ENCODE measurements at places on chromosomes 7 and 10.

DNA sequence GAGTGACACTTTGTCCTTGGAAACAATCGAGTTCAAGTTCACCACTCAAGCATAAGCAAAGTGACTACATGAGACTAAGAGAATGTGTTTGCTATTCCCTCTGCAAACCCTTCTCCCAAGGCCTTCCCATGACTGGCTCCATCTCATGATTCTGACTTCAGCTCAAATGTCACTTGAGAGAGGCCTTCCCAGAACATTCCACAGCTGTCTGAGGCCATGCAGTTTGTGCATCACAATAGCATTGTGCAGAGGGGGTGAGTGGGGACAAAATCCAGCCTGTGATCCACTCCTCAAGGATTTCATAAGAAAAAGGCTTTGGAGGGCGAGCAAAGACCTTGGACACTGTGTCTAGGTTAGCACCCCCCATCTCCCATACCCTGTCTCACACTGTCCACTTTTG, 6.9 kb upstream of the LRMDA start:
- no peak for DNase-seq

DNA sequence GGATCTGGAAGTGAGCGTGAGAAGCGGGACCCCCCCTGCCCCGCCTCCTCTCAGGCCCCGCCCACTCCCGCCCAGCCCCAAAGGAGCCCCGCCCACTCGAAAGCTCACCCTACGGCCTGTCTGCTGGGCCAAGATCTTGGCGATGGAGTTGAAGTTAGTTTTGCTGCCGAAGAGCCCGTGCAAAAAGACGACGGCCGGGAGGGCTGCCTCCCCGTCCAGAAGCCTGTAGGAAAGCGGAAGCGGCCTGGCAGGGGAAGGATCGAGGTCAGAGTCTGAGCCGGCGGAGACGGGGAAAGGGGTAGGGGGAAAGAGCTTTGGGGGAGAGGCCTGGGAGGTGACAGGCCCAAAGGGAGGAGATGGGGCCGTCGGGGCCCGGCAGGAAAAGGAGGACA, 386 bp downstream of the ABHD11 start:
- DNase-seq: peak; percentile 48

DNA sequence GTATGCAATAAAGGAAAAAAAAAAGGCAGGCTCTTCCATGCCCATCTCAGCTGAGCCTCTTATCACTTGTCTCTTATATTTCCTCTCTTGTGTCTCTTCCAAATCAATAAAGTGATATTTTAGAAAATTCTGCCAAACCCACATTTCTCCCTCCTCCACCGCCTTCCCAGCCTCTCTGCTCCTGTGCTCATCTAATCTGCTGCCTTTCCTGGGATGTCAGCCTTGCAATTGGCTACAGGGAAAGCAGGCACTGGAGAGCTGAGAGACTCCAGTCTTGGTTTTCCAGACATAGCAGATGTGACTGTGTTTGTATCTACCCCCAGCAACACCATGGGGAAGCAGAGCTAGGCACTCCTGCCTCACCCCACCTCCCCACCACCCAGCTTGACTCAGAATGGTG, 298.4 kb downstream of the KCNMA1 start:
- no peak for DNase-seq

- DNase-seq: no peak
These were observed 43.3 kb upstream of the BTRC start for GRCh38 chr10:101310529-101311184.

GRCh38 chr7:14770614-14771013, 131.9 kb downstream of the DGKB start:
- no peak for DNase-seq

- DNase-seq: no peak
These were observed 130.1 kb upstream of the INHBA start for GRCh38 chr7:41832941-41833340.

DNA sequence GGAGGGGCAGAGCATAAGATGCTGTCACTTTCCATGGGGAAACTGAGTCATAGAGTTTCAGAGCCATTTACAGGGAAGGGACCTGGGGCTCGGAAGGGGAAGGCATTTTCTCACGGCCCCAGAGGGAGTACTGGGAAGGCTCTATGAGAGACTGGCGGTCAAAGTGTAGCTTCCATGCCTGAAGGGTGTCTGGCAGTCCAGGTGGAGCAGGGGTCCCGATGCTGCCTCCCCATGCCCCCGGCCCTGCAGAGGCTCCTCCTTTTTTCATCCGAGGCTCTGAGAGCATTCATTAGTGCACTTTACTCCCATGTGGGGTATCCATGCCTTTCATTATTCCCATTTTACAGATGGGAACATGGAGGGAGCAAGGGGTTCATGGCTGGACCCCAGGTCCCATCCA, 27.9 kb upstream of the PCBD1 start:
- DNase-seq: no peak

- DNase-seq: no peak
These were observed 926 bp upstream of the C7orf33 start for GRCh38 chr7:148589640-148590039.

- DNase-seq: no peak
These were observed 113.0 kb downstream of the ABLIM1 start for GRCh38 chr10:114545071-114545470.

DNA sequence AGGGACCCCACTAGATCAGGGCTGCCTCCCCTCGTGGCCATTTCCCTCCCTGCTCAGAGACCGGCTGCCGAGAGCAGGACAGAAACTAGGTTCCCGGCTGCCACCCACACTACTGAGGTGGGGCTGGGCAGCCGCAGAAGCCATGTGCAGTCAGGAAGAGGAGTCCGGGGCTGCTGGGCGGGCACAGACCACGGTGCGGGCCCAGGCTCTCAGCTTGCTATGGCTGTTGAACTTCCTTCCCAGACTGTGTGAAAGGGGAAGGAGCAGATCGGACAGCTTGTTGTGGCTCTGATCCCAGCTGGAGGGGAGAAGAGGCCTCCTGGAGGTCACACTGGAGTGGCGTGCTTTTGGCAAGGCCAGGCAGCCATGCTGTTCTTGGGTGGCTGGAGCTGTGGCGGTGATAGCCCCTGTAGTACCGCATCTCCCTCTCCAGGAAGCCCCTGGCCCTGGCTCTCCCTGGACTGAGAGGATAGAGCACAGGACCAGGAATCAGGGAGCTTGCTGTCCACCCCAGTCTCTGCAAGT, 56.8 kb downstream of the HK1 start:
- no peak for DNase-seq

DNA sequence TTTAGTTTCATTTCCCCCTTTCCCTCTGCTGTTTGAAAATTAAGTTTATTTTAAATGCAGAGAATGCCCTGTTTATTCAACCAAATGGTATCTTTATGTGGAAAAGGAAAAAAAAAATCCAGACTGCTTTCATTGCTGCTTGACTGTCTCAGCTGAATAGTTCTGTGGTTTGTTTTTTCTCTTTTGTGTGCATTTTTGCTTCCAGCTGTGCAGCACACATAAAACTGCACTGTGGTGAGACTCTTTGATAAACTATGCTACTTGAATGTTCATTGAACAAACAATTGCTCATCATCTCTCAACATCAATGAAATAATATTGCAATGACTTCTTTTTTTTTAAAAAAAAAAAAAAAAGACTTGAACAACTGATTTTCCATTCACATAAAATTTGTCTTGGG, 78.6 kb upstream of the GLI3 start:
- peak; percentile 34 for DNase-seq

GRCh38 chr7:40024841-40025240, 74.8 kb downstream of the CDK13 start:
- DNase-seq: no peak

GRCh38 chr7:132436121-132436520, 140.1 kb downstream of the PLXNA4 start:
- no peak for DNase-seq

DNA sequence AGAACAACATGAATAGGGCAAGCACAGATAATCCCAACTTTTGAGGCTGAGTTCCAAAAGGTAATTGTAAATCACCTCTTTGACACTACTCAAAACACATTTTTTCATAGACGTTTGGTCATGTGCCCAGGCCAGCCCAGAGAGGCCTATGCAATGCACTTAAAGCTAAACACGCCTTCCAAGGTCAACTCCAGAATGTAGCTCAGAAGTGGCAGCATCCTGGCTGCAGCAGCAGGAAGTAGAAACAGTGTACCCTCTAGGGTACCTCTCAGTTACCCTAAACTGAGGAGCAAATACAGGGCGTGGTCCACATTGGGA, 58.7 kb downstream of the OSBPL3 start:
- no peak for DNase-seq

GRCh38 chr10:133303206-133303605, 5.5 kb downstream of the TUBGCP2 start:
- no peak for DNase-seq

- no peak for DNase-seq
These were observed 442.1 kb upstream of the FOXK1 start for GRCh38 chr7:4240042-4240441.

DNA sequence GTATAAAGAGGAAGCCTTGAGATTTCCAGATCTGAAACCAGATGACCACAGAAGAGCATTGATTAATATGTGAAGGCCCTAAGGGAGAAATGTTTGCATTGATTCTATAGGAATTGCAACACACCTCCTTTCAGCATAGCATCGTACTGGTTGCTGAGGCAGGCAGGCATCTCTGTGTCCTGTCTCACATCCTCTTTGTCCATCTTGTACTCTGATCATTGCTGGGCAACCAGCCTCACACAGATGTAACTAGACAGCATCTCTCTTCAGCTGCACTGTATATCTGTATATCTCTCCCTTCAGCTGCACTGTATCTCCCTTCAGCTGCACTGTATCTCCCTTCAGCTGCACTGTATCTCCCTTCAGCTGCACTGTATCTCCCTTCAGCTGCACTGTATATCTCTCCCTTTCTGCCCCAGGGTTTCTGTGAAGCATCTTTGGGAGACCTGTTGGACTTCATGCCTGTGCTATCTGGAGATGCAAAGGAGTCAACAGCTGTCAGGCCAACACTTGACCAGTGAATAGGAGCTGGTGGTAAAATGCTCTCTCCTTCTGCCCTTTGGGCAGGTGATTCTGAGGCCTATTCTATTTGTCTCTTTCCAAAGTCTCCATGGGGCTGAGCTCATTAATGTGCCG, 40.3 kb downstream of the TMEM178B start:
- DNase-seq: no peak

DNA sequence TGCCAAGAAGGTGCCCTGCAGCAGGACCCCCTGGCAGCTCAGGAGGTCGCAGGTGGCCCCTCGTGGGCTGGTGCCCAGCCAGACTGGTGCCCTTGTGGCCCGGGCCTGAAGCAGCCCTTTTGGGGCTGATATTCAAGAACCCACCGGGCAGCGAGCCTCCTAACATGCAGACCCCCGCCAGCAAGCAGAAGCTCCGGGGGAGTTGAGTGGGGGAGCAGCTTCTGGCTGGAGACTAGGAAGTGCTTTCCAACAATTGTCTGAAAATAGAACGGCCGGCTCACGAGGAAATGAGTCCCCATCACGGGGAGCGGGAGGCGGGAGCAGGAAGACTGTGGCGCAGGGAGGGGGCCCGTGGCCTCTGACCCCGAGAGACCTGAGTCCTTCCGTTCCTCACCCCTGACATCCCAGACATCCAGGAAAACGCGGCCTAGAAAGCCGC, 9.5 kb upstream of the INTS1 start:
- no peak for DNase-seq

DNA sequence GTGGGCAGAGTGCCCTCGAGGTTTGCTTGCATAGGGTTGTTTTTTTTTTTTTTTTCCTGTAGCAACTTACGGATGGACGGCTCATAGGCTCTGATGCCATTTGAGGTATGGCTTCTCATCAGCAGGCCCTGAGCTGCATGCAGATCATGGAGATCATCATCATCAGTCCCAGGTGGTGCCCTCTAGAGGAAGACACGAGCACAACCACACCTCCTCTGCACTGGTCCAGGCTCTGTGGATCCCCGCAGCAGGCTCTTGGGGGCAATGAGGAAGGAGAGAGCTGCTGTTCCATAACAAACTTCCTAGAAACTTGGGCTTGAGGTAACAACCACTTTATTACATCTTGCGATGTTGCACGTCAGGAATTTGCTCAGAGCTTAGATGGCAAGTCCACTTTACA, 132.7 kb upstream of the CXCL12 start:
- DNase-seq: no peak

- no peak for DNase-seq
These were observed 24.3 kb upstream of the PDZD8 start for GRCh38 chr10:117399341-117400196.

DNA sequence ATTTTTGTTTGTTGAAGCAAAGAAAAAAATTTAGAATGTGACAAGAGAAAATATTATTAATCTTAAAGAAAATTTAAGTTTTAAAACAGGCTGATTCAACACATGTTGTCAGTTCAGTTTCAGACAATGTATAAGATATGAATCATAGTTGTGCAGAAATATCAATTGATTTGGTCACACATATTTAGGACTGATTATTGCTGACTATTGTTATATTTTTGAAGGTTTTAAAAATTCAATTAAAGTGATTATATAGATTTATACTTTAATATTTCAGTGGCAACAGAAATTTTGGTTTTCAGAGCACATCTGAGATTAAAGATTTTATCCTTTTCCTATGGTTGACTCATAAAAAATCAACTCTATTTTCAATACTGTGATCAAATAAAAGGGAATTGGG, 132.5 kb downstream of the PON1 start:
- DNase-seq: no peak

DNA sequence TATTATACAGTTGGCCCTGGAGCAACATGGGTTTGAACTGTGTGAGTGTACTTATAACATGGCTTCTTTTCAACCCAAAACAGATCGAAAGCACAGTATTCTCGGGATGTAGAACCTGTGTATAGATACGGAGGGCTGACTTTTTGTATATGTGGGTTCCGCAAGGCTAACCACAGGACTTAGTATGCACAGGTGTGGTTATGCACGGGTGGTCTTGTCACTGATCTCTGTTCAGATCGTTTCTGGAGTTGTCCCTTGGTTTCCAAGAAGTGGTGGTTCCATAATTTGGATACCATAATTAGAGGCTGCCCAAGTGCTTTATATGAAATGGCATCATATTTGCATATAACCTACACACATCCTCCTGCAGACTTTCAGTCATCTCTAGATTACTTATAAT, 10.9 kb upstream of the BHLHA15 start:
- no peak for DNase-seq

- DNase-seq: peak; percentile 79
These were observed 34.4 kb downstream of the ASAH2 start for GRCh38 chr10:50216894-50217293.

- no peak for DNase-seq
These were observed 49.5 kb downstream of the FAM53B start for GRCh38 chr10:124694481-124695220.
